Upper lobe of left lung (tissue), 6 donors: ENCODE measurements at places on chromosomes 3 and 15.

DNA sequence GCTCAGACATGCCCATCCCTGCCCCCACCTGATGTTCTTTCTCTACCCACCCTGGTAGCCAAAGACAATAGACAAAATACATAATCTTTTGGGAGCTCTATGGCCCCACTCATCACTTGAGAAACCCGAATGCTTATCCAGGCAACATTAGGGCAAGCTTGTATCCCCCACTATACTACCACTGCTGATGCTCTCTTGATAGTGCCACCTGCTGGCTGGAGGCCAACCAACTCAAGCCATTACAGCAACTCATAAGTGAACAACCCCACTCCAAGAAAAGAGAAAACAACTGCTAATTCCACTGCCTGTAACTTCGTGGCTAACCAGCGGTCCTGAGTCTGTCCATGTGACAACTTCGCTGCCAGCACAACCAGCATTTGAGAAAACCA, 342.5 kb upstream of the TGFBR2 start:
- no peak for DNase-seq

DNA sequence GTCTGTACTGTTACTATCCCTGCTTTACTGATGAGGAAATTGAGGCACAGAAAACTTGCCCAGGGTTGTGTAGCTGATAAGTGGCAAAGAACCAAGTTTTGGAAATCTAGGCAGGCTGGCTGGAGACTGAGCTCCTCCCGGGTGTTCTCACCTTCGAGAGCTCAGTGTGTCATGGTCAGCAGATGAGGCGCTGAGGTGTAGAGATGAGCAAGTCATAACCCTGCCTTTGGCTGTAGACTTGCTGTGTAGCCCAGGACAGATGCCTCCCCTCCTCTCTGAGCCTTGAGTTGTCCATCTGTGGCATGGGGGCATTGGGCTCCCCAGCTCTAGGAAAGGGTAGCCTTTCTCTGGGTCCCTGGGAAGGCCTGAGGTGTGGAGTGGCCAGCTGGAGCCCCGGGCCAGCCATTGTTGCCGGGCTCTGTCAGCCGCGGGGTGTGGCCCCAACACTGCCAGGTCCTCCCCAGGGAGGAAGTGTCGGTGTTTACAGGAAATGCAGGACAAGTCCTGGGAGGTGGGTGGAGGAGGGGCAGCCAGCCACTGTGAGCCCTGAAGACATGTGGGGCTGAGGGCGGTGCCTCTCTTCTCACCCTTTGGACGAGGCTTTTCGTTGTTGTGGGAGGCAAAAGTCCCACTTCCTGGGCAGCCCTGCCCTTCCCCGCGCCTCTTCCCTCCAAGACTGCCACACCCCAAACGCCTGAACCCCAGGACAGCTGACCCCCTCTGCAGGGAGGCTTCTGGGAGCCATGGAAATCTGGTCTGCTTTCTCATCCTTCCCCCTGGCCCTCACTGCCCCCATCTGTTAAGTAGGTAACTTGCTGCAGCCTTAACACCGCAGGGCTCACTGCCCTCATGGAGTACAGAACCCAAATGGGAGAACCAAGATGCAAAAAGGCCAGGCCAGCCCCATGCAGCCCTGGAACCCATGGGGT, 29.1 kb downstream of the FGD5 start:
- peak; percentile 60 for DNase-seq

DNA sequence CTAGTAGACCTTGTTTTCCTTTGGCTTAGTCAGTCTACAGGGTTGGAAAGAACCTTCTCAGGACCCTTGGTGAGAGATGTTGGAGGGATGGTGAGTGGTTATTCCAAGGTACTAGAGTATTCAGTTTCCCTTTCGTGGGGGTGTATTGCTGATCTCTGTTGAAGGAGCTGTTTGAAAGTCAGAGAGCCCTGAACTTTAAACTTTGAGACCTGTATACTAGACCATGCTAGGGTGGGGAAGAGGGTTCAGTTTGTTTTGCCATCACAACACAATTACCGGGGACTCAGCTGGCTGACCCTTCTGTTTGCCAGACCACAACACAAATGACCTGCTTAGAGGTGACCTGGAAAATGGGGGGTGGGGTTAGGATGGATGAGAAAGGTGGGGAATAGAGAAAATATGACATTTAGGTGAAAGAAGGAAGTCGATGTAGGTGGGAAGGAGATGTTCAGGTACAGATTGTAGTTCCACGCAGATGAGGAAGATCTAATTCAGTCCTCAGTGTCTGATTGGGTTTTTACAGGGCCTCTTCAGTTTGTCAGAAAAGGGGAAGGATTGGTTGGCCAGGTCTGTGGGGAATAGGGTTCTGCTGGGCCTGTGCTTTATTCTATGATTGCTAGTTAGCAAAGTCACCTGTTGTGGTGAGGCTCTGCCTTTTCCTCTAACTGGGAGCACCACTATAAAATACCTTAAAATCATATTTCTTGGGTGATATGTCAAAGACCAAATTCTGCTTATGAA, 6.8 kb downstream of the UBE2E2 start:
- DNase-seq, result no peak

DNA sequence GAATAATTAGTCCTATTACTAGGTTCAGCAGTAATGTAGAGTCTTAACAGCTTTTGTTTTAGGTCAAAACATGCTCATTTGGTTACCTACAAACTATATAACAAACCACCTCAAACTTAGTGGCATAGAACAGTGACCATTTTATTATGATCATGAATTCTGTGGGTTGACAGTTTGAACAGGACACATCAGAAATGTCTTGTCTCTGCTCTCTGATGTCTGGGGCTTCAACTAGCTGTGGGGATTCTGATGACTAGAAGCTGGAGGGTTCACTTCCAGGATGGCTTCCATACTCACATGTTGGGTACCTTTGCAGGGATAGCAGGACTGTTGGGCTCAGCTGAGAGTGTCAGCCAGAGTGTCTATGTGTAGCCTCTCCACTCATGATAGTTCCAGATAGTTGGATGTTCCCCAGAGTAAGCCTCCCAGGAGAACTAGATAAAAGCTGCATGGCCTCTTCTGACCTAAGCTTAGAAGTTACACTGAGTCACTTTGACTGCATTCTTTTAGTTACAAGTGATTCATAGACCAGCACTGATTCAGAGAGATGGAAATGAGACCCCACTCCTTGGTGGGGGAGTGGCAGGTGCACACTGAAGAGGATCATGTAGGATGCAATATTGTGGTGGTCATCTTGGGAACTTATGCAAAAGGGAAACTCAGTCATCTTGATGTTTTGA, 32.6 kb downstream of the PLCL2 start:
- DNase-seq, result no peak

DNA sequence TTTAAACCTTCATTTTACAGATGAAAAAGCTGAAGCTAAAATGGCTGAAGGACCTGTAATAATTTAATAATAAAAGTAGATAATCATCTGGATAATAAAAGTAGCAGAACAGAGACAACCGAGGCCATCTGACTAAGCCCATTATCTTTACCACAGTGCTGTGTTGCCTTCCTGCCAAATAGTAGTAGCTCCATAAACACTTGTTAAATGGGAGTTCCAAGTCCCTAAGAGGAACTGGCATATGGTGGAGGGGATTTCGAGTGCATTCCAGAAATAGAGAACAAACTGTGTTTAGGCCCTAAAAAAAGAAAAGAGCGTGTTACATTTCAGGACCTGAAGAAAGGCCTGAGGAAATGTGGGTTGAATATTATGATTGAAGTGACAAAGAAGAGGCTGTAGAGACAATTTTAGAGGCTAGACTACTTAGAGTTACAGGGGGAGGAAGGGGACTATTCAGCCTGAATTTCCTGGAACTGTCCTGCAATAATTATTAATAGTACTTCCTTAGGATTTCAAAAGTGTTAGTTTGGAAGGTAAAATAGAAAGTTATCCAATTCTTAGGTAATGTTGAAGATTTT, 424.3 kb downstream of the ROBO2 start:
- DNase-seq, result no peak

- no peak for DNase-seq
Observed at GRCh38 chr3:184742676-184743135, 30.8 kb upstream of the MAGEF1 start.

- no peak for DNase-seq
Observed at GRCh38 chr15:34942363-34942762, 27.2 kb downstream of the AQR start.

DNA sequence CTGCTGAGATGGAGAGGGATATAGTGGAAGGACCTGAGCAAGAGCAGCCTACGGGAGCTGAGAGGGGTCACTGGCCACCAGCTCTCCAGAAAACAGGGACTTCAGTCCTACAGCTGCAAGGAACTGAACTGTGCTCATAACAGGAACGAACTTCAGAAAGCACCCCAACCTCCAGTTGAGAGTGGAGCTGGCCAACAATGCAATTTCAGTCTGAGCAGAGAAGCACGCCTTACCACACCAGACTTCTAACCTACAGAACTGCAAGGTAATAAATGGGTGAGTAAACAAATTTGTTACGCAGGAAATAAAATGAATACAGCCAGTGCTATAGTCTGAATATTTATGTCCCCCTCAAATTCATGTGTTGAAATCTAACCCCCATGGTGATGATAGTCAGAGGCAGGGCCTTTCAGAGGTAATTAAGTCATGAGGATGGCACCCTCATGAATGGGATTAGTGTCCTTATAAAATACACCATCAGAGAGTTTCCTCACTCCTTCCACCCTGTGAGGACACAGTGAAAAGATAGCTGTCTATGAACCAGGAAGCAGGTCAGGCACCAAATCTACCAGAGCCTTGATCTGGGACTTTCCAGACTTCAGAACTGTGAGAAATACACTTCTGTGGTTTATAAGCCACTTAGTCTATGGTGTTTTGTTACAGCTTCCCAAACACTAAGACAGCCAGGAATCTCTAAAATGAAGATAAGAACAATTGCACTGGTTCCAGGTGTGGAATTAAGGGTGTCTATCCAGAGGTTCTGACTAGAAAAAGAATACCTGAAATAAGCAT, 58.6 kb downstream of the SYNM start:
- DNase-seq, result no peak

GRCh38 chr3:162072656-162073164, 576.1 kb downstream of the OTOL1 start:
- no peak for DNase-seq

DNA sequence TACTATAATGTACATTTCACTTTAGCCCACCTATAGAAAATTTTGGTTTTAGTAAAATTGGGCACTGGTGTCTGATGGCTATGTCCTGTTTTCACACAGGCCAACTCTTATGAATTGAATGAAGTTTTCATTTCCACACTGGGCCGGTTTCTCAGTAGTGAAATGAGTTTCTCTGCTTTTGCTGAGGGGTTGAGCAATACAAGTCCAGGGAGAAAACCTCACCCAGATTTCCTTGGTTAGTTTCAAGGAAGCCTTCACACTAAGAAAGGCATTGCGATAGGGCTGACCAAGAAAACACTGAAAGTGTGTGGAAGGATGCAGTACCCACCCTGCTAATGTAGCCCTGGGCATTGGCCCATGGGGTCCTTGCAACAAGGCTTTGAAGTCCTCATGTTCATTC, 331.5 kb upstream of the CFAP20DC start:
- DNase-seq, result no peak

DNA sequence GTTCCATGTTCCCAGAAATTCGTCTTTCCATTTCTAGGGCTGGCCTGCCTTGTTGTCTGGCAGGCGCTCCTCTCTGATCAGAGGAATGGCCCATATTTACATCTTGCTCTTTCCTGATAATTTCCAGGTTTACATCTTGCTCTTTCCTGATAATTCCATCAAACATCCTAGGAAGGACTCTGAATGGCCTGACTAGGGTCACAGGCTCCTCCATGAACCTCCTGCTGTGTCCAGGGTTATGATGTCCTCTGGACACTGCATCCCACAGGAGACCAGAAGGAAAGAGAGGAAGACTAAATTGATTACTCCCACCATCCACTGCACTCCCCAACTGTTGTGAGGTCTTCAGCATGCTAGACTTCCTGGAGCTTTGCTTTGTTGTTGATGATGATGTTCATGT, 75.4 kb downstream of the CLSTN2 start:
- DNase-seq, result no peak

DNA sequence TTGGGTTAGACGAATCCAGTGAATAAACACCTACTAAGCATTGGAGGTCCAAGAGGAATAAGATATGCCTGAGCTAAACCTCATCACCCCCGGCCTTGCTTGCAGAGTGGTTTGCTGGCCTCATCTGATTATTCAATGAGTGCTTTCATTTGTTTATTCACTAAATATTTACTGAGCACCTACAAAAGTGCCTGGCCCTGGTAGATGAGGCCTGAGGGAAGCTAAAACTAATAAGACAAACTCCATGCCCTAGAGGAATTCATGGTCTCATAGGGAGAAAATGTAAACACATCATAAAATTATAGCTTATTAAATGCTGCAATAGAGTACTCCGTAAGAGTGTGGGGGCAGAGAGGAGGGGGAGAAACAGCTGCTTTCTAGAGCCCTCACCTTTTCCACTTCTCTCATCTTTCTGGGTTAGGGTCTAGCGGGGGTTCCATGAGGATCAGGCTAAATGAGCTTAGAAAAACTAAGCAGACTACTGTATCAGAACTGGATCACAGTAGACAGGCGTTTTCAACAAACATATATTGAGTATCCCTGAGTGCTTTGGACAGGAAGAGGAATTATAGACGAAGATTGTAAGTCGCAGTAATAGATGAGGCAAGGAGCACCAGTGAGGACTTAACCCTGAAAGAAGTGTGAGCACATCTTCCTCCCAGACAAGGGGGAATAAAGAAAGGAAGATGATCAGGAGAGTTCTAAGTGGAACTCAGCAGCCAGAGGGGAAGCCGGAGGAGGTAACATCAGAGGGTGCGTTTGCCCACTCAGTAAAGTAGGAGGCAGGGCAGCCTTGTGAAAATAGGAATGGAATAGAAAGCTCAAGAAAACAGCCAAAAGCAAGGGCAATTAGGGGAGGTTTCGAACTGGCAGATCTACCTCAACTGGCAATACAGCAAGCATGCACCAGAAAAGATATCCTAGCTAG, 31.5 kb upstream of the LAMP3 start:
- no peak for DNase-seq

- DNase-seq, result no peak
Observed at GRCh38 chr3:86969500-86970189, 21.3 kb downstream of the VGLL3 start.

- no peak for DNase-seq
Observed at GRCh38 chr3:25689226-25689625, 24.5 kb upstream of the TOP2B start.

DNA sequence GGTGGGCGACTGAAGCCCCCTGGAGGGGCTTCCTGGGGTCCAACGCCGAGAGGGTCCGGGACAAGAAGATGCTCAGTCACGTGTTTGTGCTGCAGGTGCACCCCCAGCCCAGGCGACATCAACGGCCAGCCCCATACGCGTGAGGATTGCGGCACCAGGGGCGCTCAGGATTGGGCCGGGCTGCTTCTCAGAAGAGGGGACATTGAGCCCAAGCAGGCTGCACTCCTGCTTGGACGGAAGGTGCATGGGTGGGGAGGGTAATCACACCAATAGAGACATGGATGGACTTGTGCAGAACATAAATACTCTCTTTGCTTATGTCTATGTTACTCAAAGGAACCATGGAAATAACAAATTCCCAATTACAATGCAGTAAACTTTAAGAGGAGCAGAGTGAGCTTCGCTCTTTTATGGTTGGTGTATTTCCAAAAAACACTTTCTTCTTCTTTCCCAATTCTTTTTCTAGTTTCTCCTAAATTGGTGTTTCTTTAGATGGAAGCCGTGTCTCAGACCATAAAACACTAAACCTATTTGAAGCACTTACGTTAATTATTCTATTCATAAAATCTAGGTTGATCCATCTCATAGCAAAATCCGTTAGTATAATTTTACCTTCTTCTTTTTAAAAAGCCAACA, 182.7 kb downstream of the GOLGA6L6 start:
- no peak for DNase-seq

- DNase-seq, result no peak
Observed at GRCh38 chr15:62601777-62602545, 436.9 kb upstream of the C2CD4B start.
